ENCODE measurements at places on chromosomes 5 and 9. TPM values are rescaled to one million over a fixed set of nuclear protein-coding genes. Genes with fewer than 3 reads are reported as not detected.

KIF2A gene
- total RNA-seq, result 51.7 TPM

DNA sequence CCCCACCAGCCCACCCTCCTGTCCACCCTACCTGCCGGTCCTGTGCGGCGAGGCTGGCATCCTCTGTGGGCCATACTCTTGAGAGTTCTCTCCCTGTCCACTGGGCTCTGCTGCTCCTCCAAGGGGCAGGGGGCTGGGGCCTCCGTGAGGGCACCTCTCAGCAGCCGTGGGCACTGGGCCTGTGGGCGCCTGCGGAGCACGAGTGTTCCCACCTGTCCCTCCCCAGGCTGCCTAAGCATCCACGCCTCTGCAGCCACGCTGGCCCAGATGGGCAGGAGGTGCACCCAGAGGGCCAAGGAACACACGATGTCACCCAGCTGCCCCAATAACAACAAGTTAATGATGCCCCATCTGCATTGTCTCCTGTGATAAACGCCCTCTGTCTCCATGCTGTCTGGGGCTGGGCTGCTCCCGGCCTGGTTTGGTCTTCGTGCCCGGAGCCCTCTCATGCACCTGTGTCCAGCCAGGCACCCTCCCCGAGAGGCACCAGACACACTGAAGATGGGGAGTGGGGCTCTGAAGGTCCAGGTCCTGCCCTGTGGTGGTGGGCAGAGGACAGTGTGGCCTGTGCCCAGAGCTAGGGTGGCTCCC is 114.5 kb downstream of the RXRA start:
- no peak overlapping the region for H3K4me3 ChIP-seq
- H3K27ac ChIP-seq, result no peak overlapping the region
- DNase-seq, result no peak
- H3K36me3 ChIP-seq, result no peaks in the 10 kb centered on the region
- no peaks in the 10 kb centered on the region for H3K27me3 ChIP-seq

- H3K27me3 ChIP-seq, result no peaks in the 10 kb centered on the region
- H3K36me3 ChIP-seq, result no peaks in the 10 kb centered on the region
- DNase-seq, result no peak
- H3K27ac ChIP-seq, result no peak overlapping the region
- no peak overlapping the region for H3K4me3 ChIP-seq
These were observed 114.6 kb downstream of the GABRB2 start for GRCh38 chr5:161431963-161432362.

GRCh38 chr5:113183694-113184093 is 207.1 kb downstream of the DCP2 start:
- H3K4me1 ChIP-seq, result no peaks in the 10 kb centered on the region
- H3K27ac ChIP-seq, result no peak overlapping the region
- H3K36me3 ChIP-seq, result no peaks in the 10 kb centered on the region
- H3K4me3 ChIP-seq, result no peak overlapping the region
- H3K27me3 ChIP-seq, result peaks cover 4% of the 10 kb centered on the region
- no peak for DNase-seq
